Stimulated activated CD4-positive, alpha-beta T cell treated with anti-CD3 and anti-CD28 coated beads, TNF-alpha, amount 100 ng/mL, for 24 hours (primary cell): ENCODE measurements at places on chromosomes 4 and X.

- DNase-seq, result no peak
Observed at GRCh38 chr4:150119492-150119891, 41.2 kb downstream of the DCLK2 start.

GRCh38 chrX:72123471-72124185, 8.1 kb downstream of the RTL5 start:
- DNase-seq, result no peak

DNA sequence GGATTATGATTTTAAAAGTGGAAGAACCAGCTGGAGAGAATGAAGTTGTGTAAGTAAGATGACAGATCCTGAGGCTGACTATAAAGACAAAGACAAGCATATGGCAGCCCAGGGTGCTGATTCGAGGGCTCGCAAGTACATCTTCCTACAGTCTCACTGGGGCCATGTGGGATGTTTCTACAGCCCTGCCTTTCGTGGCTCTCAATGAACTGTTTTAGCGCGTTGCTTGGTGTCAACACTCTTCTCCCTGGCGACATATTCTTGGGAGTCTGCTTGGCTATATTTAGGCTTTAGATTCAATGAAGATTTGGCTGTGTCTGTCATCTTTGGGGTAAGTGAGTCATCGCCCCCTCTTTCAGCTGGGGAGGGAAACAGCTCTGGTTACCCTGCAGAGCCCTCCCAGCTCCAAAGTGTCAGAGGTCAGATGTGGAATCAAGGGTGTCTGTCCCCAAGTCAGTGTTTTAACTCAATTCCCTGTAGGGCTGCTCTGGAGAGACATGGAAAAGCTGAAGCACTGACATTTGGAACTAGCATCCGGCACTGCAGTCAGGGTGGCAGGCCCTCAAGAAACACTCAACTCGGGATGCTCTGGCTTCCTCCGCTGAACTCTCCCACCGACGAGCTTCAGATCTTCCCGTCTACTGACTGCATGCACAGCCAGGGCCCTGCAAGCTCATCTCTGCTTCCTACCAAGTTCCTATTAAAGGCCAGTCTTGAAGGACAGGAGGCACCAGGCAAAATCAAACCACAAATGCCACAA, 65.7 kb downstream of the GATB start:
- DNase-seq, result no peak

DNA sequence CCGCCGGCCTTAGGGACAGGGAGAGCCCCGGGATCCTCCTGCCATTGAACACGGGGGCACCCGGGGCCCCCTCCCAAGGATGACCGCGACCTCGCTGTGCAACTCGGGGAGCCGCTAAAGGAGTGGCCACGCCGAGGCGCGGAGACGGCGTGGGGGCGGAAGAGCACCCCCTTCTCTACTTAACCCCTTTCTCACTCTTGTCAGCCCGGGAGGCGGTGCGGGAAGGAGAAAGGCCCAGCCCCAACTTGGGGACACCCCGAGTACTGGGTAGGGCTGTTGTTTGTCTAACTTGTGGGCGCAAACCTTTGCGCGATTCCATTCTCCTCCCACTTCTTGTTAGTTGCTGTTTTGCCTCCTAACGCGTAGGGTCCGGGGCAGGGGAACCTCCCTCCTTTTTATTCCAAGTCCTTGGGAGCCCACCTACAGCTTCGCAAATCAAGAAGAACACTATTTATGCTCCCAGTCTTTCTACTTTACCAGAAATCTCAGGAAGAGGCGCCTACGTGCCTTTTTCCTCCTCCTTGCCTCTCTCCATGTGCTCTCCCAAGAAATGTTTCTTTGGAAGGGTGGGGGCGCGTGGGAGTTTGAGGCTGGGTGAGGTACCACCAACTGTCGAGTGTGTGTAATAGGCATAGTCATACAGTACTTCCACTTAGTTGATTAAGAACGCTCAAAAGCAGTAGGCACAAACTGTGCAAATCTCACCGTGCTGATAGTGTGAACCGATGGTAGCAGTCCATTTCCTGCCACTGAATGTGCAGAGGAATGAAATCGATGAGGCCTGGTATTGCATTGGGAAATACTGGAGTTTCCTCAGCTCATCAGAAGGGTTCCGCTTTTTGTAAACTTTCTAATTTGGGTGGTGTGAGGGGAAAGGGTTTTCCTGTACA, 813 bp downstream of the DIAPH2 start:
- no peak for DNase-seq

DNA sequence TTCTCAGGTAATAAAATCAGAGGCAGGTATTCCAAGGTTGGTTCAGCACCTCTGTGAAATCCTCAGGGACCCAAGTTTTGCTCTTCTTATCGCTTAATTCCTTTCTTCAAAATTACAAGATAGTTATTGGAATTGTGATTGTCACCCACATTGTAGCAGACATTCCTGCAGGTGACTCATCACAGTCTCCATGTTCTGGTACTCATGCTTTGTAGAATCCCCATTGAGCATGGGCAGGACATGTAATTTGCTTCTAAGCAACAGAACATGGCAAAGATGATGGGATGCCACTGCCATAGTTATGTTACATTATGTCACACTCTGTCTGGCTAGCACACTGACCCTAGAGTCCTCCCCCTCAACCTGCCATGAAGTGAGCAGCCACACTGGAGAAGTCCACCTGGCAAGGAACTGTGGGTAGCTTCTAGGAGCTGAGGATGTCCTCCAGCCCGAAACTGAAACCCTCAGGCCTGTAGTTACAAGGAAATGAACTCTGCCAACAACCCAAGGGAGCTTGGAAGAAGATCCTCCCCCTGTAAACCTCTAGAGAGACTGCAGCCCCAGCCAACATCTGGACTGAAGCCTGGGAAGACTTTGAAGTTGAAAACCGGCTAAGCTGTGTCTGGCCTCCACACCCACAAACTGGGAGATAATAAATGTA, 58.3 kb upstream of the GUCY1A1 start:
- DNase-seq, result no peak

GRCh38 chrX:28649541-28649940, 62.3 kb downstream of the IL1RAPL1 start:
- DNase-seq, result no peak

DNA sequence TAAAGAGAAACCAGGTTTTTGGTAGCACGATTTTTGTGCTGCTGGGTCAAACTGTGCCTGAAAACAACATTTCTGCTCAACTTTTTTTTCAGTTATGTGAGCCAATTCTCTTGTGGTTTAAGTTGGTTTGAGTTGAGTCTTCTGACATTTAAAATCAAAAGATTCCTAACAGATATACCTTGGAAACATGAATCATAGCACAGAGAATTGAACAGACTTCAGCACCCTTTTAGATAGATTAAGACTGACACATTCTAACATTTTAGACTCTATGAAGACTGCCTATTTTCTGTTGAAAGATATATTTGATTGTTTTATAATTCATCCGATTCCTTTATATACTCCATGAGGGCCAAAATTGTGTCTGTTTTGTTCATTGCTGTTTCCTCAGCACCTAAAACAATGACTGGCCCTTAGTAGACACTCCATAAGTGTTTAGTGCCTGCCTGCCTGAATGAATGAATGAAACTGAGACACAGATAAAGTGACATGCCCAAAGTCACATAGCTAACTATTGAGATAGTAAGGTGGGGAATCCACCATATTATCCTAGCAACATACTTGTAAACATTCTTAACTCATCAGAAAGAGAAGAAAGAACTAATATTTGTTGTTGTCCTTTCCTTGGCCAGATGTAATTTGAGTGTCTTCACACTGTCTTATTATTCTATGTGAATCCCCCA, 624.0 kb downstream of the MID1IP1 start:
- no peak for DNase-seq

DNA sequence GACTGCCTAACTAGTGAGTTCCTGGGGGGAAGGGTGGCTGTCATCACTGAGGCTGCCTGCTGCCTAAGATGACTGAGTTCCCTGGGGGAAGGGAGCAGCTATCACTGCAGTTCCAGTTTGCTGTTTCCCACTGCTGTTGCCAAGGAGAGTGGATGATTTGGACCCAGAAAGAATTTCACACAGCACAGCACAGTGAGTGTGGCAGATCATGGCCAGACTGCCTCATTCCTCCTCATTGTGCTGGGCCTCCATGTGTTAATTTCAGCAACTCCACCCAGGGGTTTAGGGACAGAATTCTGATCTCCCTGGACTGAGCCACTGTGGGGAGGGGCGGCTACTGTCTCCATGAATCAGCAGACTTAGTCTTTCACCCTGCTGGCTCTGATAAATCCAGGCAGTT, 125.0 kb downstream of the TEX13C start:
- DNase-seq, result no peak

DNA sequence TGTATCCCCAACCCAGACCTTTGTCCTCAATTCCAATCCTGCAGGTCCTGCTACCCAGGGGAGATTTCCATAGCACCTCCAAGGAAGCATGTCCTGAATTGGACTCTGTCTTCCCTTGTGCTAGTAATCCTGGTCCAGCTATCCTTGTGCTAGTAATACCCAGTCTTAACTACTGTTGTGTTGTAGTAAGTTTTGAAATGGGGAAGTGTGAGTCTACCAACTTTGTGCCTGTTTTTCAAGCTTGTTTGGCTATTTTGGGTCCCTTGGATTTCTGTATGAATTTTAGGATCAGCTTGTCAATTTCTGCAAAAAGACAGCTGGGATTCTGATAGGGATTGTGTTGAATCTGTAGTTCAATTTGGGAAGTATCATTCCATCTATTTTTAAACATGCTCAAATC, 51.4 kb downstream of the CD99L2 start:
- DNase-seq, result no peak

DNA sequence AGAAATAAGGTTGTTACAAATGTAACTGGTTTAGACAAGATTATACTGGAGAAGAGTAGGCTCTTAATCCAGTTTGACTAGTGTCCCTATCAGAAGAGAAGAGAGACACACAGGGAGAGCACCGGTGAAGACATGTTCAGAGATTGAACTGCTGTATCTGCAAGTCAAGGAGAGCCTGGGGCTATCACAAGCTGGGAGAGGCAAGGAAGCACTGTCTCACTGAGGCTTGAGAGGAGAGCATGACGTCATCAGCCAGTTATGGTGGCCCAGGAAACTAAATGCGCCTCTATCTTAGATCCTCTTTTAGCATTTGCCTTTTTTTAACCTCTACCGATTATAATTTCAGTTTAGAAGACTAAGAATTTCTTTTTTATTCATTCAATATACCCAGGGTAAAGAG, 583.4 kb downstream of the TRAM1L1 start:
- no peak for DNase-seq

DNA sequence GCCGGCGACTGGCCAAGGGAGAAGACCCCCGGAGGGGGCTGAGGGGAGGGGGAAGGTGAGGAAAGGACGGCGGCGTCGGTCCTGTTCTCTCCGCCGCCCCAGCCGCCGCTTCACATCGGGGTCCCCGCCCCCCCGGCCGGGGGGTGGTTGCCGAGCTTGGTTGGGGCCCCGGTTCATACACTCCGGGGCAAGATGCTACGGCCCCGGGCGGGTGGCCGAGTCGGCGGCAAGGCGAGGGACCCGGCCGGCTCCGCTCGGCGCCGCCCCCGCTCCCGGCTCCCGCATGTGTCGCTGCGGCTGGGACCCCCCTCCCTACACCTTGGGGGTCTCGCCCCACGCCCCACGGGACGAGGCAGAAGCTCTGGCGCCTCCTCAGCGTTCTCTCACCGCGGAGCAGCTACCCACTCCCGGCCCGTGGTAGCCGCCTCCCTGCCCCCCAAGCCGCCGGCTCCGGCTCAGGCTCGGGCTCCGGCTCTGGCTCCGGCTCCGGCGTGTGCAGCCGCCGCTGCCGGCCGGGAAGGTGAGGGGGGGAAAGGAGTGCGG, 461 bp downstream of the FBXW7 start:
- no peak for DNase-seq

DNA sequence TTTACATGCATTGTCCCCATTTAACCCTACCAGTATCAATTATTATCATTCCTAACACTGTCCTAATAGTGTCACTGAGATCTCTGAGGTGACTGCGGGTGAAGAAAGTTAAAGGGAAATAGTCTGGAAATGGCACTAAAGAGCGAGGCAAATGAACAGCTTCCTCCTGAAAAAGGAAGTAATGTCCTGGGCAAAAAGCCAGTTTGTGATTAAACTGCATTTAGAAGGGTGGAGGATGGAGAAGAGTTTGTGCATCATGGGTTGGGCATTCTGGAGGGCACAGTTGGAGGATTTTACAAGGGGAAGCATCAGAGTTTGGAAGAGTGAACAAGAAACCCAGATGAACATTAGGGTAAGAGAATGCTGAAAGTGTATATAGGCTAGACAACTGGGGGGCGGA, 60.5 kb upstream of the SLC25A4 start:
- DNase-seq, result no peak

DNA sequence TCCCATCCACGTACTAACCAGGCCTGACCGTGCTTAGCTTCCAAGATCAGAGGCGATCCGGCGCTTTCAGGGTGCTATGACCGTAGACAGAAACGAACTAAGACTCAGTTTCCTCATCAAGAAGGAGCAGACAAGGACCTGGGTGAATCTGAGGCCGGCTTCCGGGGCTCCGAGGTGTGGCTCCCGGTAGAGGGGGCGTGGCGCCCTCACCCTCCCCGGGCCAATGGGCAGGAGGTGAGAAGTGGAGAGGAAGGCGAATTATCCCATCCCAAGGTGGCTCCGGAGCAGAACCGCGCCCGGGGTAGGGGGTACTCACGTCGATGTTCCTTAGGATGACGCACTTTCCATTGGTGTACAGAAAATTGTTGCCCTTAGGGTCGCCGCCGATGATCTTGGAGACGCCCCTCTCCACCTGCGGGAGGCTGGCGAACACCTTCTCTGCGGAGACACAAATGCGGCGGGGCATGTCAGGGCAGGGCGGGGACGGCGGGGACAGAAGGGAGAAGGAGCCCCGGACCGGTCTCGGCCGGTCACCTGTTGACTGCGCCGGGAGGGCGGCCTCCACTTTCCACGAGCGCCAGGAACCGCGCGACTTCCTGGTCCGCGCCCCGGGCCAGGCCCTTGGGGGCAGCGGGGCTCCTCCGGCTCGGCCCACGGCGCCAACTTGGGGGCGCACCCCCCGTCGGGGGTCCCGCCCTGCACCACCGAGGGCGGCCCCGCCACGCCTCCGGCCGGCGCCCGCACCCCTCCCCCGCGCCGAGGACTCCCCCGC, 616 bp downstream of the WDR1 start:
- peak; percentile 74 for DNase-seq

- DNase-seq, result no peak
Observed at GRCh38 chr4:122876456-122876855, 45.9 kb downstream of the NUDT6 start.

- no peak for DNase-seq
Observed at GRCh38 chr4:128458816-128459215, 171.2 kb upstream of the PGRMC2 start.

DNA sequence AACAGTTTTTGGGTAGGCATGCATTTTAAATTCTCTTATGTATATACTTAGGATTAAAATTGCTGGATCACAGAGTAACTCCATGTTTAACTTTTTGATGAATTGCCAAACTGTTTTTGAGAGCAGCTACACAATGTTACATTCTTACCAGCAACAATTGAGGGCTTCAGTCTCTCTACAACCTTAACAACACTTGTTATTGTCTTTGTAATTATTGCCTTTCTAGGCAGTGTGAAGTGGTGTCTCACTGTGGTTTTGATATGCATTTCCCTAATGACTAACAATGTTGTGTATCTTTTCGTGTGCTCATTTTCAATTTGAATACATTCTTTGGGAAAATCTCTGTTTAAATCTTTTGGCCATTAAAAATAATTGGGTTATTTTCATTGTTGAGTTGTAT, 17.3 kb upstream of the F11 start:
- DNase-seq, result no peak

GRCh38 chr4:20264688-20265087, 13.0 kb downstream of the SLIT2 start:
- DNase-seq, result no peak
